SK-MEL-5 (cell line): ENCODE measurements at places on chromosomes 4 and X. TPM values are rescaled to one million over a fixed set of nuclear protein-coding genes. Genes with fewer than 3 reads are reported as not detected.

DNA sequence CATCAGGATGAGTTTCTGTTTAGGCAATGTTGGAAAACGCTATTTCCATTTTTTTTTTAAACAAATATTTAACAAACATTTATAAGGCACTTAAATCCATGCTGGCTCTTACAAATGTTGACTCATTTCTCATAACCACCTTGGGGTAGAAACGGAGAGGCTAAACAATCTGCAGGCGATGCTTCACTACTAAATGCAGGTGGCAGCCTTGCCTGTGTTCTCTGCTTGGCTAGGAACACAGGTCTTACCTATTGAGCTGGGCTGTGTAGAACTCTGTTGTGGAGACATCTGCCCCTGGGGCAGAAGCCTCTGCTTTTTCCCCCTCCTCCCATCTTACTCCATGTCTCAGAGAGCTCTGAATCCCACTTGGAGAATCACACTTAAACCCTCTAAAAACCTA is 1.4 kb upstream of the CXCL1 start:
- DNase-seq = peak; percentile 46

Gene NXF2B
- 0.13 and 0.16 TPM in 2 replicates for total RNA-seq

Gene BEND4
- not detected in 2 replicates for total RNA-seq

Gene DUX4
- total RNA-seq = not detected in 2 replicates

GRCh38 chrX:109190542-109190941 is 291.3 kb downstream of the GUCY2F start:
- no peak for DNase-seq

GRCh38 chr4:166658585-166658984 is 575.7 kb downstream of the SPOCK3 start:
- DNase-seq = no peak

Gene C4orf50
- total RNA-seq = 0.03 TPM in 2 replicates

Gene TREX2
- total RNA-seq = 0.19 and 0.40 TPM in 2 replicates

- DNase-seq = no peak
Observed at GRCh38 chrX:24306440-24306839, 7.4 kb downstream of the SUPT20HL2 start.

GRCh38 chrX:114615765-114616164 is 31.9 kb downstream of the HTR2C start:
- no peak for DNase-seq

DNA sequence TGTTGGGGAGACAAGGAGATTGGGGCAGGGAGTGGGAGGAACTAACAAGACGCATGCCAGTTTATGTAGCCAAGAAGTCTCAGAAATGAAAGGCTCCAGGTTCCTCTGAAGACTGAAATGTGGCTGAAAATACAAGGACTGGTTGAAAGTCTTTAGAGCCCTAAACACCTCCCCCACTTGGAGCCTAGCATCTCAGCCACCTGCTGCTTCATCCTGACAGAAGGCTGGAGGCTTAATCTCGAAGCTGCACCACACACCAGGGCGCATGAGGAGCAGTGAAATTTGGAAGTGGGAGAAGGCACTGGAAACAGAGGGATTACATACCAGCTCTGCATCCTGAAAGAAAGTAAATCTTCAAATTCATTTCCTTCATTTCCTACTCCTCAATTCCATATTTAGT is 160.7 kb upstream of the FTHL17 start:
- DNase-seq = no peak

Gene EPHA5
- 6.0 and 8.7 TPM in 2 replicates for total RNA-seq

Gene ZNF185
- 0.56 and 0.92 TPM in 2 replicates for total RNA-seq

DNA sequence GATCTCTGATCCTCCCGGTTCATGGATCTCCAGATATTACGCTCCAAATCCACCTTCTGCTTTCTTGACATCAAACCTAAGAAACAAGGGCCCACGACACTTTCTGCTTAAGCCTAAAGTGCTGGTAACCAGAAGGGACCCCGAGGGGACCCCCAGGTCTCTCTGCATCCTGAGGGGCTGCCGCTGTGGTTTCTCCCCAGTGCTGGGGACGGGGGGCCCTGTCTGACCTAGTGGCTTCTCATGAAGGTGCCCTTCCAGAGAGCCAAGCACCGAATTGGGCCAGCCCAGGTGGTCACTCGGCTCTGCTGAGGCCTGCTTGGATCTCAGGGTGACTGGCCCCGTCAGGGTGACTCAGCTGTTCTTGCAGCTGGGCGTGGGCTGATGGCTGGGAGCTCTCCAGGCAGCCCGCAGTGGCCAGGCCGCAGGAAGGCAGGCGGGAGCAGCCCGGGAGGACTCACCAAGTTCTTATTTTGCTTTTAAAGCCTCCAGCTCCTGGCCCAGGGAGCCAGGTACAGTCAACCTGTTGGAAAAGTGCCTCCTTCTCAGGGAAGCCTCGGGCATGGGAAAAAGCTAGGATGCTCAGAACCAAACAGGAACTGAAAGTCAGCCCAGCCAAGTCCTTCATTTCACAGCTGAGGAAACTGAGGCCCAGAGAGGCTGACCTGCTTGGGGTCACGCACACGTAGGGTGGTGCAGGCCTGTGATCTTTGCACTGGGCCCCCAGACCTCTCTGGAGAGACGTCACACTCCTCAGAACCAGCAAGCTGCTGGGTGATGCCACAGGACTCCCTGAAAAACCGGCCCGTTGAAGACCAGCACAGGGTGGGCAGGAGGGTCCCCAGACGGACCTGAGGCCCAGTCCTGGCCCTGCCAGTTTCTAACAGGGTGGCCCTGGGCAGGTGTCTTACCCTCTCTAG is 16.7 kb downstream of the BLOC1S4 start:
- DNase-seq = no peak

DNA sequence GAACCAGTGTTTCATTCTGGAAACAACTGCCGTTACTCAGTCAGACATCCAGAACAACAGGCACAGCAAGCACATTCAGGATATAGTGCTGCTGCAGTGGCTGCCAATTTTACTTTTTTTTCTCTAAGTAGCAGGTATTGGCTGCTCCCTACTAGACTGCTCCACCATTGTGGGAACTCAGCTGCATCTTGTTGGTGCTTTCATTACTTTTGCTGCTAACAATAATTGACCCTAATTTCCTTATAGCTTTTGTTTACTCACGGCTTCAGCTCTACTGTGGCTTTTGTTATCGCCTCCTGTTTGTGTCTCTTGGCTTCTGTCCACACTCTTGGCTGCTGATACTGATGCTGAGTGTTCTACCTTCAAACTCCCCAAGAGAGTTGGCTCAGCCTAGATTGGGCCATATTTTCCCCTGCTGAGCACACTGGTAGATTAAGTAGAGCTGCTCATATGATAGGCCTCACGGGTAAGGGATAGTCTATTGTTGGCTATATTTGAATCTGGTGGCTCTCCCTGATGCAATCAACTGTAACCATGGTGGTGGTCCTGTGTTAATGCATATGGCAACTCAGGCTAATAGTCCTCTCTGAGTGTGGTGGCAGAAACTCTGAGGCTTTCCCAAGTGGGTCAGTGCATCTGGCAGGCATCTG is 44.5 kb upstream of the IL2 start:
- DNase-seq = no peak

DNA sequence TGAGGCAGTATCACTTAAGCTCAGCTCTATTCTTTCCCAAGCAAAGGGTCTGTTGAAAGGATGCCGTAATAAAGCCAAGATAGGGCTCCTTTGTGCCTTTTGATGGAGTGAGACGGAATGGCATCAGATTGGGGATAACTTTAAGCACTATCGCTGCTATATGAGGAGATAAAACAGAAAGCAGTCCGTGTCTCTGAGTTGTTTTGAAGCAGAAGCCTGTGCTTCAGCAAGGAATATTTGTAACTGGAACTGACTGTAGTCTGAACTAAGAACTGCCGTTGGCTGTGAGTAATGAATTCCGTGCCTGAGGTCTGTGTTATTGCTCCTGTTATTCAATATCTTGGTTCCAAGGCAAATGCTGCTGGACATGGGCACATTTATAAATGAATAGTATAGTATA is 297.4 kb downstream of the ANKRD50 start:
- peak; percentile 1 for DNase-seq

GRCh38 chrX:135421932-135422809 is at the start of gene SMIM10L2A:
Gene SMIM10L2A (plus strand): TSS chrX:135421944. CDS start chrX:135422132, 188 bp downstream.
- DNase-seq = no peak

DNA sequence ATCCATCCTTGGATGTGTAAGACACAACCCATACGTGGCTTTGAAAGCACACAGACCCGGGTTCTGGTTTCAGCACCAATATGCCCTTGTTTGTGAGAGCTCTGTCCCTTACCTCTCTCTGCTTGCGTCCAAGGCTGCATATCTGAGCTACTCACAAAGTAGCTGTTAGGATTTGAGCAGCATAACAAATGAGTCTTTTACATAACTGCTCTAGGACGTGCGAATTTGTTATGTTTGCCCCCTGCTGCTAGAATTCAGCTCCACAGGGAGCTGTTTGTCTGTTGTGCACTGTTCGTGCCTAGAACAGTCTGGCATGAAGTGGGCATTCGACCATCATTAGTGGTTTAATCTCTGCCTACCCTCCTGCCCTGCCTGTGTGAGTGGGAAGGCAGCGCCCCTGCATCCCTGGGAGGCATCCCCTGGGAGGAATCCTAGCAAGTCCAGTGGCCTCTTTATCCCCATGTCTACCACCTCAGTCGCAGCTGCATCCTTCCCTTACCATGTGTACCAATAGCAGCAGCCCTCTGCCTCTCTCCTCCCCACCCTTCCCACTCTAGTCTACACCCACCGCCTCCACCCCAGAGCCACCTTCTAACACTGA is 42.1 kb downstream of the SLC2A9 start:
- DNase-seq = peak; percentile 49

DNA sequence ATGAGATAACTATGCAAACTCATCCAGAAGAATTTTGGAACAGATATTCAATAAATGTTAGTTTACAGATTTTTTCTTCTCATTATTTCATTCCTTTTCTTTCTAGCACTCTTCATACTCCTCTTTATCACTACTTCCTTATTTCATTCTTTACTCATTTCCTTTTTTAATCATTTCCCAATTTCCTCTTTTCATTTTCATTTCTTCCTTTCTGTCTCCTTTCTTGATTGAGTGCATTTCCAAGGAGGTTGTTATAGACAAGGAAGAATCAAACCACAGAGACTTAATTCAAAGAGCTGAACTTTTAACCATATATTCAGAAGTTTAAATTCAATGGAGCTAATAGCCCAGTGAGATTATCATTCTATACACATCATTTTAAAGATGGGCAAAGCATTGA is 600.7 kb downstream of the ARAP2 start:
- no peak for DNase-seq

Gene GLRA2
- not detected in 2 replicates for total RNA-seq

GRCh38 chr4:186013419-186014186 is 55.4 kb upstream of the TLR3 start:
- DNase-seq = no peak

DNA sequence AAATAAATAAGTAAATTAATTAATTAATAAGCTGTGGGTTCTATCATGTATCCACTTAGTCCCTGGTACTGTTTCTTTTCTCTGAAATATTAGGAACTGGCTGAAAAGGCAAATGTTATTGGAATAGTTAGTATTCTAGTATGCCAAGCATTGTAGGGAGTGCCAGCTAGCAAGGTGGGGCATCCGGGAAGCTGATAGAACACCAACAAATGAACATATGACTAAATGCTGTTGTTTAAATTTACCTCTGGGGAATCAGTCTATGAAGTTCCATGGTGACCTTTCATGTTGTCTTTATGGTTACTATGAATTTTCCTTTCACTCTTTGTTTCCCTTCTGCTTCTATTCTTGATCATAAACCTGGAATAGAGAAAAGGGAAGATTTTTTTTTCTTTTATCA is 32.7 kb downstream of the NUDT6 start:
- no peak for DNase-seq

GRCh38 chr4:178808106-178808505 is 1365.9 kb upstream of the AGA start:
- no peak for DNase-seq

DNA sequence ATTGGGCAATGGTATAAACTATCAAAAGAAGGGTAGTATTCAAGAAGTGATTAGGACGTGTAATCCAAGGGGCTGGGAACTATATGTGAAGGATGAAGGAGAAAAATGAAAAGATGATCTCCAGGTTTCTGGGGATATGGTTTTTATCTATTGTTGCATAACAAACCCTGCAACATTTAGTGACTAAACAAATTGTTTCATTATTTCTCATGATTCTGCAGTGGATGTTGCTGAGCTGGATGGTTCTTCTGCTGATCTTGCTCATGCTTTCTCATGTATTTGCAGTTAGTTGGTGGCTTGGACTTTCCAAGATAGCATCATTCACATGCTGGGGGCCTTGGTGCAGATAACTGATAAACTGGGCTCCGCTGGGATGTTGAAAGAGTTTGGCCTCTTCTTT is 29.1 kb downstream of the PHOX2B start:
- DNase-seq = no peak

DNA sequence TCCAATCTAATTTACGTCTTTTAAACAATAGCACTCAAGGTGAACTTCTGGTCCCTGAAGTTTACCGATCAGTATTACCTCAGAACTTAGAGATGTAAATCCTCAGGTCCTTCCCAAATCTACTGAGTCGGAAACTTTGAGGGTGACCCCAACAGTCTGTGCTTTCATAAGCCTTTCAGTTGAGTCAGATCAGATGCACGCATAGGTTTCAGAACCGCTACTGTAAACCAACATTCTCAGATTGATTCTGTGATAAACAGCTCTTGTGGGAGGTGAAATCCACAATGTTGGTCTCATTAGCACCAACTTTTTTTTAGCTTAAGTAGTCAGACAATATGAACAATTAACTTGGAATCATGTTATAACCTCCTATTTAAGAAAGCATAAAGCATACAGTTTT is 86.0 kb downstream of the WWC2 start:
- DNase-seq = no peak

- no peak for DNase-seq
Observed at GRCh38 chr4:122796801-122797404, 29.7 kb upstream of the FGF2 start.

Gene NIPAL1
- total RNA-seq = 0.13 and 0.40 TPM in 2 replicates

DNA sequence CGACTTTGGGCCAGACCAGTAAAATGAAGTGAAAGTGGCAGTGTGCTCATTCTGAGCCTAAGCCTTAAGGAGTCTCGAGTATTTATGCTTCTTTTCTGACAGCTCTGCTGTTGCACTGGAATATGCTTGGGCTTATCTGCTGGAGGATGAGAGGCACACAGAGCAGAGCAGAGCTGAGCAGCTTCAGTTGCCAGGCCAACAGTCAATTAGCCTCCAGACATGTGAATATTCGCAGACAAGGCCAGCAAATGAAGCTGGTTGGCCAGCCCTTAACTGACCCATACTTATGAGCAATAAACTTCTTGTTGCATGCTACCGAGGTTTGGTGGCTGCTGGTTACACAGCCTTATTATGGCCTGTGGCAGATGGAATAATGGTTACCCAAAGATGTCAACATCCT is 203.0 kb upstream of the GEMIN8 start:
- DNase-seq = no peak

Gene EREG
- not detected in 2 replicates for total RNA-seq

- no peak for DNase-seq
Observed at GRCh38 chrX:54640736-54641135, 110.7 kb downstream of the GNL3L start.

DNA sequence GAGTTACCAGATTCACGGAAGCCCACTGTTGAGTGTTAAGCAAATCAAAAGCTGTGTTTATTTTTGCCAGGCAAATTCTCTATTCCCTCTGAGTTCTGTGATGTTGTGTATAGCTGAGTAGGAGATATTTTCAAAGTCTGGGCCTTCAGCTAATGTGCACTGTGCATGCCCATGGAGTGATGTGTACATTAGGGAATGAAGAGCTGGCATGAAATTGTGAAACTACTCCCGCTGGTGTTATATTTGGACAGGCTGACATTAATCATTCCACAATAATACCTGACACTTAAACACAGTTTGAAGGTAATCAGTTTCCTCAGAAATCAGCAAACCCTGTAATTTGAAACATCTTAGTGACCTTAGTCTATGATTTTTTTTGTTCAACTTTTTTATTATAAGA is 88.1 kb upstream of the MBNL3 start:
- no peak for DNase-seq

- DNase-seq = no peak
Observed at GRCh38 chr4:4425119-4425690, 38.3 kb downstream of the NSG1 start.
